ENCODE measurements at places on chromosomes 6 and 20.
A peak's percentile ranks its signal among the peaks of the same experiment; 100 is the strongest.

DNA sequence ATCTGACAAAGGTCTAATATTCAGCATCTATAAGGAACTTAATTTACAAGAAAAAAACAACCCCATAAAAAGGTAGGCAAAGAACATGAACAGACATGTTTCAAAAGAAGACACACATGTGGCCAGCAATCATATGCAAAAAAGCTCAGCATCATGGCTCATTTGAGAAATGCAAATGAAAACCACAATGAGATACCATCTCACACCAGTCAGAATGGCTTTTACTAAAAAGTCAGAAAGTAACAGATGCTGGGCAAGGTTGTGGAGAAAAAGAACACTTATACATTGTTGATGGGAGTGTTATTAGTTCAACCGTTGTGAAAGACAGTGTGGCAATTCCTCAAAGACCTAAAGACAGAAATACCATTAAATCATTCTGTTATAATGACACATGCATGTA, 289.9 kb upstream of the MMS22L start:
- DNase-seq, result no peak

DNA sequence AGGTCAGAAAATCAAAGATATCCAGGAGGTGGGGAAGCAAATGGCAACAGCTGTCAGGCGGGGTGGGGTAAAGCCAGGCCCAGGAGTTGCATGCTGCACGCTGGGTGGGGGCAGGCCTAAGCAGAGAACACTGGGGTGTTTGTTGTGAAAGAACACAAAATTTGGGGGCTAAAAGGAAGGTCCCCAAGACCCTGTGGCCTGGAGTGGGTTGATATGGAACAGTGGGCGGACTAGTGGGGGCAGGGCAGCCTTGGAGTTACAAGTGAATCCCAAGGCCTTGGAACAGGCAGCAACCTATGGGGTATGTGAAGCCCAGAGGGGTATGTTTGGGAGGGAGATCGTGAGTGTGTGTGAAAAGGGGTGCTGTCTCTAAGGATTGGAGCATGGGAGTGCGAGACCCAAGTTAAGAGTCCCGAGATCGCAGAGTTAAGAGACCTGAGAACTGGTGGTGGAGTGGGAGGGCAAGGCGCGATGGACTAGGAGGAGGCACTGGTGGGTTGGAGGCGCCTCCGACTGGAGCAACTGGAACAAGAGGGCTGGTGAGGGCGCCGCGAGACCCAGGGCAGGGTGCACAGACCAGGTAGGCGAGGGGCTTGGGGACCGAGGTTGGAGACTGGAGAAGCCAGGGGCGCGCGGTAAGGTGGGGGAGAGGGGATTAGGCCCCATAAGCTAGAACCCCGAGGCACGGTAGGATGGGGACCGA, 658 bp downstream of the CUL7 start:
- no peak for DNase-seq

DNA sequence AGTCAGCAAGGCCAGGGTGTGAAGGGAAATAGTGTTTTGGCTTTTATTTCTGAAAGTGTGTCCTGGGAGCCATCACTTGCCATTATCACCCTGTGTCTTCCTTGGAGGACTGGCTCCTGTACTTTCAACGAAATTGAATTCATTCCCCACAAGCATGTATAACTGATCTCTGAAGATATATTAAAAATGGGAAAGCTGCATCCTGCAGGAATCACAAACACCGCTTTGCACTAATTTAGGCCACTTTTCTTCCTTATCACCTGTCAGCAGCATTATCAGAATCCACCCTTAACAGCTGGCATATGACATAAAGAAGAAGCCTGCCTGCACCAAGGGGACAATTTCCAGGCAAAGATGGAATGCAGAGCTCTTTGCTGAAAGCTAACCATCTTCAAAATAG, 56.2 kb downstream of the LAMP5 start:
- DNase-seq, result no peak

GRCh38 chr6:21070620-21071019, 522.9 kb upstream of the SOX4 start:
- no peak for DNase-seq

DNA sequence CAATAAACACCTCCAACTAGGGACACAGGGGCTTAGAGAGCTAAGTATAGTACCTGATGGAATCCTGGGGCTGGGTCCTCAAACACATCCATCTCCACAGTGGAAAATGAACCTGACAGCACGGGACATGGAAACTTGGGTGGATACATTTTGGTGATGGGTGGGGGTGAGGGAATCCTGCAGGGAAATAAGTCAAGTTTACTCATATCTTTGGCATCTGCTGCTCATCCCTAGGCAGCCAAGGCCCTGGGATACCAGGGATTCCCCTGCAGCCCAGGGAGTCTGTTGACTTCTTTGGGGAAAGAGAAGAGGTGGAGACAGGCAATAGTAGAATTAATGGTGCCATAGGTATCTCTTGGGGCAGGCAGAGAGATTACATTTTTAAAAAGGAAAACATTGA, 6.6 kb downstream of the APOBEC2 start:
- DNase-seq, result no peak

DNA sequence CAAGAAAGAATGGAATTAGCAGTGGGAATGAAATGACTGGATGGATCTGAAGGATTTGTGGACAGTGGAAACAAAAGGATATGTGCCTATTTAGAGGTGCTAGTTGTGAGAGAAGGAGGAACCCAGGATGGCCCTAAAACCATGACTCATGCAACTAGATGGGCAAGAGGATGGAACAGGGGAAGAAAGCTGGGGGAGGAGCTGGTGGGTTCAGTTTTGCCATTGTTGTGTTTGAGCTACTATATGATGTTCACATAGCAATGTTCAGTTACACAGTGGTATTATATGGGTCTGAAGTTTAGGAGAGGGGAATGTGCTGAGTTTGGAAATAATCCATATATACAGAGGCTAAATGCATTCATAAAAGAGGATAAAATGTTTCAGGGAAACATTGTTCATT, 125.7 kb upstream of the SSTR4 start:
- no peak for DNase-seq

GRCh38 chr20:63787749-63788148, 43.3 kb downstream of the ZBTB46 start:
- no peak for DNase-seq

- peak; percentile 62 for DNase-seq
Measured at GRCh38 chr6:148240461-148240840, 102.2 kb upstream of the SASH1 start.

- DNase-seq, result no peak
Measured at GRCh38 chr6:10180138-10181074, 234.5 kb downstream of the TFAP2A start.

GRCh38 chr6:139550361-139550760, 175.9 kb upstream of the CITED2 start:
- no peak for DNase-seq

- no peak for DNase-seq
Measured at GRCh38 chr6:10838794-10839333, 525 bp upstream of the MAK start.

DNA sequence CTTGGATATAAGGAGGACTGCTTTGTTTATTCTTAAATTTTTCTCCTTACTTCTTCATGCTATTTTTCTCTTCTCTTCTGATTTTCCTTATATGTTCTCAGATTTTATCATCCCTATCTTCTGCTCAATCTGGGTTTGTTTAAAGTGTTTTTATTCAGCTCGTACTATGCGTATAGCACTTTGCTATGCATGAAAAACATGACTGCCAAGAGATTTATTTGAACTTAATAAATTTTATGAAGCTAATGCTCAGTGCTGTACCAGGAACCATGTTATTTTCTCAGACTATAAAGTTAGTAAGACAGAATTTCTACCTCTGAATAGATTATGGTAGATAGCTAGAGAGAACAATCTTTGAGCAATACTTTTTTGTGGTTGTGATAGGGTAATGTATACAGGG, 305.9 kb downstream of the LAMA2 start:
- no peak for DNase-seq

DNA sequence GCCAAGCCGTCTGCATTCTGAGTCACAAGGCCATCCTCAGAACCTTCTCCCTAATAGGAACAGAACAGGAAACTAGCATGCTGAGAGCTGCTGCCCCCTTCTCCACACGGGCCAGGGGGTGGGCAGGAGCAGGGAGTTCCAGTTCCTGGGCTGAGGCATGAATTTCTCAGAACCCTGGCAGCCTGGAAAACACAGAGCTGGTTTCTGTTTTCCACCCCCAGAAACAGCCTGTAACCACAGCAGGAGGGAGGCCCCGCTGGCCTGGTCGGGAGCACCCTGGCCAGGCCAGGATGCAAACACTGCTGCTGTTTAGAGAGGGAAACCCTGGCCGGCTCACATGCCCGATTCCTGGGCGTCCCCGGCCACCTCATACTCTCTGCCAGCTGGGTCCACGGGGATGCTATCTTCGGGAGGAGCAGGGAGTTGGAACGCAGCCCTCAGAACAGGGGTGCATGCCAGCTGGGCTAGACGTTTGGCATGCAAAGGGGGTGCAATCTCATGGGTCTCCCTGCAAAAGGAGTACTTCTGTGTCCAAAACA, 130.1 kb downstream of the NFATC2 start:
- peak; percentile 72 for DNase-seq

- DNase-seq, result no peak
Measured at GRCh38 chr20:43942667-43943285, 28.1 kb downstream of the TOX2 start.

DNA sequence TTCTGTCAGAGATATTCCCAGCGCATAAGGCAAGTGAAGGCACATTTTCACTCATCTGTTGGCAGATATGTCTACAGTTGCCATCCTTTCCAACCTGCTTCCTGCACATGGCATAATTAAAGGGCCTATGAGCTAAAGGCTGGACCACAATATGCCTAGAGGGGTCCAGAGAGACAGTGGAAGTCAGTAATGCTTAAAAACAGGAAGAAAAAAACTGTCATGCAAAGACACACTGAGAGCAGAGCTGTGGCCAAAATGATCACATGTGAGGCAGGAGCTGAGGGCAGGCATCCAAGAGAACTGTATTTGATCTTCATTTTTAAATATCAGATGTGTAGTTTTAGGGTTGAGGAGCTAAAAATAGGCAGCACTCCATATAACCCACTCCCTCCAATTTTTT, 125.0 kb upstream of the BACH2 start:
- no peak for DNase-seq

DNA sequence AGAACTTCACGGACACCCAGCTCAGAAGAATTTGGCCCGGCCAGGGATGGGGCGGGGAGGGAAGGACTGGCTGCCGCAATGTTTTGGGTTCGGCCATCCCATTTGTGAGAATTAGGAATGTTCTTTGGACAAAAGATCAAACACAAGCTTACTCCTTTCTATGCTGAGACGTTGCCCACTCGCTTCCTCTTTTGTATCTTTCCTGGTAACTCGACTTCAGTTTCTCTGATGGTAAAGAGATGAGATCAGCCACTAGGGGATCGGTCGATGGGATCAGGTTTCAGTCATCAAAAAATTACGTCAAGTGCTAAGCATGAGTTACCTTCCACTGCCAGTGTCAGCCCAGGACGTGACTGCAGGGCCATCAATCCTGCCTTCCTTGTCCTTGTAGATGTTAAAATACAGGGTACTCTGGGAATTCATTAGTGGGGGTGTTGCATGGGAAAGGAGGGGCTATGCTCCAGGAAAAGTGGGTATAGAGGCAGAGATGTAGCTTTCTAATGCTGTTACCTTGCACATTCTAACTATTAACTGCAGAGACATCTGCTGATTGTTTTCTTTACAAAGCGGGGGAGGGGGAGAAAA, 190.2 kb downstream of the TSHZ2 start:
- DNase-seq, result peak; percentile 64

GRCh38 chr6:92433911-92434310, 985.4 kb downstream of the EPHA7 start:
- DNase-seq, result no peak

- DNase-seq, result no peak
Measured at GRCh38 chr6:68652117-68652536, 17.0 kb downstream of the ADGRB3 start.

DNA sequence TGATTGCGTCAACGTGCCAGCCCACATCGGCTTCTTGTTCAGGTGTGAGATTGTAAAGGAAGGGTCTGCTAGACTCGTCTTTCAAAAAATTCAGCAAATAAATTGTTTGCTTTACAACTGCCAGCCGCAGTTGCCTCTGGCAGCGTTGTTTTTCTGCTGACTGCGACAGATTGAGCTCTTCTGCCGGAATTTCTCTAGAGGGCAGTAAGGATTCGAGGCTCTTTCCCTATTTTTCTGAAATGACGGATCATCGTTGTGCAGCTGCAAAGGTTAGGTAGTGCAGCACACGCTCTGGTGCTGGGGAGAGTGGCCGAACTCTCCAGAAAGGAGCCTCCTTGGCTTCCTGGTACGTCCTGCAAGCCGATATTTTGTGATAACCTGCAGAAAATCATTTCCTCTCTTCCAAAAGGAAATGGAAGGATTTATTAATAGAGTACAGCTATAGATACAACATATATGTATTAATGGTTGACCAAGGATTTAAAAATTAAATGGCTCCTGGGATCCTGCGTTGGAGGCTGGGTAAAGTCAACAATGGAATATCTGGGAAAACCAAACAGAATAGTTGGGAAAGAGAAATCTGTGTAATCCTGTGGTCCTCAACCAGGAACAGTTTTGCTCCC, 121.9 kb upstream of the ZFP64 start:
- peak; percentile 62 for DNase-seq

DNA sequence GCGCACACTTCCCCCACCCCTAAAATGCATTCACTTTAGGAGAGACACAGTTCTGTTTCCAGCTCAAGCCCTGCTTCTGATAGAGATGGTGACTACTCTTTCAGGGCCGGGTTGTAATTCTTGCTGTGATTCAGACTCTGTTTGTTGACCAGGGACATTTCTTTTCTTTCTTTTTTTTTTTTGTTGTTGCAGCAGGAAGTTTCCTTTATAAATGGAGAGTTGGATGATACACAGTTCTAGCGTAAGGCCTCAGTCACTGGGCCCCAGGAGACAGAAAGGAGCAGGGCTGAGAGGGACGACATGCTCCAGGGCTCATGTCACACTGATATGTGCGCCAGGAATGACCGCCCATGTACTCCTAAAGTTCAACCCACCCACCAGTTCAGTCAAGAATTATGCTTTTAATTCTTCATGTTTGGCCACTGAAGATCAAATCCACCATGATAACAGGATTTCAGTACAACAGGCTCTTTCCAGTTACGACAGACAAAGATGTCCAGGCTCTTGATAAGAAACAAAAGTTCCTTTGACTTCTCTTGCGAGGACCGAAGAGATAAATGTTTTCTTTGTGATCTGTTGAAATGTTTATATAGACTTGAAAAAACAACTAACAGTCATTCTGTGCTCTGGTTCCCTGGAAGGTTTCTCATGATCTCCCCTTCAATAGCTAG, 142.5 kb downstream of the CD164 start:
- no peak for DNase-seq

All from right forelimb (tissue), 1 donor.